ENCODE measurements at places on chromosomes 6 and 20.
A peak's percentile ranks its signal among the peaks of the same experiment; 100 is the strongest.

DNA sequence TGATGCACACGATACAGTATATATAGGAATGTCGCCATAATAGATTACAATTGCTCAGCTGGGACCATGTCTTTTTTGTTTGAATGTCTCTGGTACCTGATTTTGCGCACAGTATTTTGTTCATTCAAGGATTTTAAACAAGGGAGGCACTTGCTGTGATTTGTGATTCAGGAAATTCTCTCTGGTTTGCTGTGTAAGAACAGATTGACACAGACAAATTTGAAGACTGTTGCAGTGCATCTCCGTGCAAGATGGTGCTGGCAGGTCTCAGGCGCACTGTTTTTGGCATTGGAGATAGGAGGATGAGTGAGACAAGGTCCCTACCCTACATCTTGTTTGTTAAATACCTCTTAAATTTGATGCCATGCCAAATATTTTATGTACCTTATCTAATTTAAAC lies 2.5 kb downstream of the MAPRE1 start:
- DNase-seq = no peak

- DNase-seq = no peak
Observed at GRCh38 chr6:17621003-17621402, 20.9 kb downstream of the FAM8A1 start.

- DNase-seq = no peak
Observed at GRCh38 chr6:142938510-142938909, 6.5 kb downstream of the HIVEP2 start.

DNA sequence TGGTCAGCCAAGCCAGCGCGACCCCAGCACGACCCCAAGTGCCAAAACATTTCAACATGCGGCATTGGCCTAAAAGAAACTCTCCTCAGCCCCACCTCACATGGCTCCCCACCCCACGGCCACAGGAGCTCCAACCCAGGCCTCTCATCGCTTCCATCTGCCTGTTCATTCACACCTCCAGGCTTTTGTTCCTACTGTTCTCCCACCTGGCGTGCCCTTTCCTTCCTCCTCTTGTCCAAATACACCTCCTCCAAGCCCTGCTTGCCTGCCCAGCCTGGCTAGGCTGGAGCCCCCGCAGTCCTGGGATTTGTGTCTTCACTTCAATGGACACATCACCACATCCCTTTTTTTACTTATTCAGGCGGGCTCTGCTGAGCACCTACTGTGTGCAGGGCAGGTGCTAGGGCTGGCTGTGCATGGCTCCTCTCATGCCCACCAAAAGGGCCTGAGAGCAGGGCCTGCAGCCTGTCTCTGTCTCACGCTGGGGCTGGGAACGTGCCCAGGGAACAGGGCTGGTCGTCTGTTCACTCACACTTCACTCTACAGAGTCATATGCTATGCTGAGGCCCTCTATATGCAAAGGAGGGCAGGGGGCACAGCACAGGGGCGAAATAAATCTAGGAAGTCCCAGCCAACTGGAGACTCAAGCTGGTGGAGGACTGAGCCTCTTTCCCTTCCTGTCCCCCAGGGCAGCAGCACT lies 61.1 kb downstream of the GRM4 start:
- no peak for DNase-seq

DNA sequence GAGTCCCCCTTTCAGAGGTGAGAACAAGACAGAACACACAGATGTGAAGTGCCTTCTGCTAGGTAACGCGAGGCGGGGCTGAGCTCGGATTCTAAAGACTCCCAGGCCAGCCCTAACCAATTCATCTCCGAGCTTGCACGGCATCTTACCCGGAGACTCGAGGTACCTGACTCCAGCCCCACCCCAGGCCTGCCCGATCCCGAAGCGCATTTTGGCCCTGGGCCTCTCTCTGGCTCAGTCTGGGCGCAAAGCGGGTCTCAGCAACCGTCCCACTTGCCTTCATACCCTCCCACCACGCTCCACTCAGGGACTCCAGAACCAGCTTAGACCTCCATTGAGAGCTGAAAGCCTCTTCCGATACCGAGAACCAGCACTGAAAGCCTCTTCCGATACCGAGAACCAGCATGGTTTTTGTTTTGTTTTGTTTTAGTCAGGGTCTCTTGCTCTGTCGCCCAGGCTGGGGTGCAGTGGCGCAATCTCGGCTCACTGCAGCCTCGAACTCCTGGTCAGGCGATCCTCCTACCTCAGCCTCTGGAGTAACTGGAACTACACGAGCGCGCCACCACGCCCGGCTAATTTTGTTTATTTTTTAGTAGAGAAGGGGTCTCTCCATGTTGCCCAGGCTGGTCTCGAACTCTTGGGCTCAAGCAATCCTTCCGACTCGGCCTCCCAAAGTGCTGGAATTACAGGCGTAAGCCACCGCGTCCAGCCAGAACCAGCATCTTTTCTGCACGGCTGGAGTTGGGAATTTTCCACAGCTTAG lies 557 bp upstream of the DYNLRB1 start:
- DNase-seq = peak; percentile 66

GRCh38 chr6:148771212-148771601 lies 24.4 kb downstream of the UST start:
- no peak for DNase-seq

DNA sequence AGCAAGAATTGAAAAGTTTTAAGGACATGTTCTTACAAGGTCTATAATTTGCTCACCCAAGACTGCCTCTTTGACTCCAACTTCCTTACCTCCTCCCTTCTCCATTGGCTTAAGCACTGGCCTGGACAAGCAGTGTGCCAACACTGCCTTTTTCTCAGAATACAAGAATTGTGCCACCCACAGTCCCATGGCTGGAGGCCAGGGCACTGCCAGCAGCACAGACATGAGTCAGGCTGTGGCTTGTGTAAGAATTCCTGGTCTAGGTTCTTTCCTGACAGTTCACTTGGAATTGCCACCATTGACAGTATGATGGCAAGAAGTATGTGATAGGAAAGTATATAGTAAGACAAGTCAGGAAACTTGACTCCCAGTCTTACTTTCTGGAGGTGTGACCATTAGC lies 202.7 kb upstream of the MARCKS start:
- DNase-seq = no peak

- no peak for DNase-seq
Observed at GRCh38 chr6:112022749-112023148, 31.2 kb upstream of the CCN6 start.

DNA sequence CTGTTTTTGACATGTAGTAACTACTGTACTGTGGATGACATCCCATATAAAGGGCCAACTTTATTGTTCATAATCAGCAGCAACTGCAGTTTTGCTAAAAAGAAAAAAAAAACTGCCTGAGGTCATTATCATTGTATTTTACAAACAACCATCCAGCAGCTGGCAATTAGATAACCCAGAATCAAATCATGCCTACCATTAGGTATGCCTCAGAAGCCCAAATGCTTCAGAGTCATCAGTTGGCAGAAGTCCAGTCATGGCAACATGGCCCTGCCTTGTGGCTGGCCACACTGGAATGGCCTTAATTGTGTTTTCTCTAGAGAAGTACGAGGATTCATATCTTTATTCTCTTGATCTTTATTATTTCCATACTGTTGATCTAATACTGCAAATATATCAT lies 462.4 kb upstream of the NRSN1 start:
- DNase-seq = no peak

DNA sequence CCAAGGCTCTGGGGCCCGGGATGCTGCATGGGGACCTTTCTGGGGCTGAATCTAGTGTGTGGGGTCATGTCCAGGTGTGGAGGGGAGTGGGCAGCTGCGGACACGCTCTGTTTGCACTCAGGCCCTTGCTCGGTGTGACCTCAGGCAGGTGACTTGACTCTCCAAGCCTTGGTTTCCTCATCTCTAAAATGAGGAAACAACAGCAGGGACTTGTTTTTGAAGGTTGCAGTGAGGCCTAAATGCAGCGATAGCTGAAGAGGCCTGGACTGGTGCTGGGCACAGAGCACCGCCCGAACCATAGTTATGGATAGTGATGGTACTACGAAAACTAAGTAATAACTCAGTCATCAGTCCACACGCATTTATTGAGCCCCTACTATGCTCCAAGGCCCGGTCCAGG lies 91.8 kb downstream of the NOL4L start:
- no peak for DNase-seq

DNA sequence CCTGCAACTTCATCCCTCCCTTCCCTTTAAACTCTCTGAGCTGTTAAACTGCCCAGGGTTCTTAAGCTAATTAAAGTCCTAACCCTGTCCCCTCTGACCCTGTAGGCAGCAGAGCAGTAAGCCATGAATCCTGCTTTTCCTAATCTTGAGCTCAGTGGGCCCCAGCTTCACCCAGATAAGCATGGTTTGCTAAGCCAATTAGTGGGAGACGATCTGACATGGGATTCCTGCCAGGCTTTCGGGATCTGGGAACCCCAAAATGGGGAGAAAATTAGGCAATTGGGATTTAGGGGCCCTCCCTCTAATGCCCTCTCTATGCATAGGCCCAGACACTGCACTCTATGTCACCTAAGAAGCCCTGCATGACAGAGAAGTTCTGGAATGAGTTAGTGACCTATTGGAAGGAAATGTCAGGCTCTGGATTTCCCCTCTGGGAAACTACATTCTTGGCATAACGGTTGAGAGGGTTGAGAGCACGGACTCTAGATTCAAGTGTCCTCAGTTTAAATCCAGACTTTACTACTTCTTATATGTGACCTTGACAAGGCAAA lies 4.6 kb downstream of the XKR7 start:
- no peak for DNase-seq

- no peak for DNase-seq
Observed at GRCh38 chr6:13380761-13381160, 52.4 kb upstream of the TBC1D7 start.

- DNase-seq = no peak
Observed at GRCh38 chr6:106086814-106087175, 659 bp downstream of the PRDM1 start.

- no peak for DNase-seq
Observed at GRCh38 chr6:77019081-77019480, 444.2 kb downstream of the HTR1B start.

Measured in natural killer cell treated with Interleukin-12 subunit alpha and Interleukin-12 subunit beta and Interleukin-15 and Interleukin-18, amount 100 ng/mL, for 72 hours (primary cell).